ENCODE measurements at places on chromosomes 5 and 9.

GRCh38 chr5:11504065-11504885 is 400.0 kb downstream of the CTNND2 start:
- no peak for DNase-seq

- no peak for DNase-seq
Measured at GRCh38 chr5:10275460-10275859, 25.4 kb downstream of the CCT5 start.

DNA sequence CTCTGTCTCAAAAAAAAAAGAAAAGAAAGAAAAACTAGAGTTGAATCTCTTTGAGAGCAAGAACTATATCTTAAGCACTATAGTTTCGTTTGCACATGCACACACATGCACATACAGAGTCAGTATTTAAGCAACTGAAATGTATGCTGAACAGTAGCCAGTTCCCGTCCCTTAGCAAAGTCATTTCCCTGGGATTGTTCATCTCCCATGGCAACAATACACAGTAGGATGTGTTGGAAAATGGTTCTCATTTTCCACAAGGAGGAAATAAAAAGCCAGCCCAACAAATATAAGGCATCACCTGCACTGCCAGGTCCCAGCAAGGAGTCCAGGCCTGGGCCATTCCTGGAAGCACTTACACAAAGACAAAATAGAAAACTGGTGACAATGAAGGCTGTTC is 4.2 kb upstream of the ZNF346 start:
- no peak for DNase-seq

DNA sequence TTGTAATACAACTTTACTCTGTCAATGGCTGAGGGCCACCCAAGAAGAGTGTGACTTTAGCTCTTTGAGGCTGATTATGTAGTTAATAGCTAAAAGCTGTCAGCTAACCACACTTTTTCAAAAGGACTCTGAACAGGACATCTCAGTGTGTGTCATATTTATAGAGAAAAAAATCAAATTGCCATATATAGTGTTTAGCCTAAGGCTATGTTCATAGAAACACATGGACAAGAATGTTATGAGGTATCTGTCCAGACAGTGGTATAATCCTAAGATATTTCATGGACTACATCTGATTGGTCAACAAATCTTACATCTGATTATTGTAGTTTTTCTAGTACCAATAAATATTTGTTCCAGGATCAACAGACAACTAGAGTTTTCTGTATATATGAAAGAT is 42.1 kb upstream of the CDH18 start:
- DNase-seq: no peak

DNA sequence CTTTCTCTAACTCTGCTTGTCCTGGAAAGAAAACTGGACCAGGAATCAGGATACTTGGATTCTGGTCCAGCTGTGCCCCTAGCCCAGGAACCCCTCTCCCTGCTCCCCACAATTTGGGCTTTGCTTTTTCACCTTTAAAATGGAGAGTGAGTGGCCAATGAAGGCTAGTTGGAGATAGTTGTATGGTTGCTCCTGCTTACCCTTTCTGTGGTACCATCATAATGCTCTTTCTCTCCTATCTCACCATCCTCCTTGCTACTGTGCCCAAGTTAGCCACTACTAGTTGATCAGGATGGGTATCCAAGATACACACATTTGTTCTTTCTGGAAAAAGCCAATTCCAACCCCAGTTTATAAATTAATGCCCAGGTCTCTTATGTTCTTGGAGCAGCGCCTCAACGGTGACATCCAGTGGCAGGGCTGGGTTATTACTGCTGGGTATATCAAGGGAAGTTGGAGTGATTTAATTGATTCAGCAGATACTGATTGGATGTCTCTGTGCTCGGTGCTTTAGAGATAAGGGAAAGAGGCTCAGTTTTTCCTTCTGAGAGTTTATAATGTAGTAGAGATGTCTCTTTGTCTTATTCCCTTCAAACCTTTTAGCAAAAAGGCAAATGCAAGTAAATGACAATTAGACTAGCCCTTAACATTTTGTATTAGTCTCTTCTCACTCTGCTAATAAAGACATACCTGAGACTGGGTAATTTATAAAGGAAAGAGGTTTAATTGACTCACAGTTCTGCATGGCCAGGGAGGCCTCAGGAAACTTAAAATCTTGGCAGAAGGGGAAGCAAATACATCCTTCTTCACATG is 38.5 kb downstream of the FAXDC2 start:
- peak; percentile 48 for DNase-seq

DNA sequence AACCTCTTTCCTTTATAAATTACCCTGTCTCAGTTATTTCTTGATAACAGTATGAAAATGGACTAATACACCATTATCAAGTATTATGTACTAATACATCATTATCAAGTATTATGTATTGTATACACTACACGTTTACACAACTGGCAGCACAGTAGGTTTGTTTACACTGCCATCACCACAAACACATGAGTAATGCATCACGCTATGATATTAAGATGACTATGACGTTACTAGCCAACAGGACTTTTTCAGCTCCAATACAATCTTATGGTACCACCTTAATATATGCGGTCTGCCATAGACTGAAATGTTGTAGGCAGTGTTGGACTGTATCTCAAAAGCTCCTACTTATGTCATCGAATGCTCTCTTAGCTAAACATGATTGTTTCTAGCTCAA is 28.2 kb downstream of the PRELID2 start:
- no peak for DNase-seq

DNA sequence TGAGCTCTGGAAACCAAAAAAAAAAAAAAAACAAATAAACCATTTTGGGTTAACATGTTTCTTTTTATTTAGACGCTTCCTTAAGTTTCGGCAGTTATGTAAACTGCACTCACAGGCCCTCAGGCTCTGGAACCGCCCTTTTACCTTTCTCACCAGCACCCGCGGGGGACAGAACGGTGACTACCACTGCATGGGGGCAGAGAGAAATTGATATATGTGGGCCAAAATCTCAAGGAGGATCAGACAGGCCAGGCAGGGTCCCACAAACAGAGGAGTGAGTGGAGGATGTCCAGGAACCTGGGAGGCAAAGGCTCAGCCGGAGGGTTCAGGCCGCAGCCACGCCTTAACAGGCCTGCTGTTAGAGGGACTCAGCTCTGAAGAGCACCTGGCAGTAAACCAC is 54.4 kb downstream of the IRX2 start:
- DNase-seq: no peak

DNA sequence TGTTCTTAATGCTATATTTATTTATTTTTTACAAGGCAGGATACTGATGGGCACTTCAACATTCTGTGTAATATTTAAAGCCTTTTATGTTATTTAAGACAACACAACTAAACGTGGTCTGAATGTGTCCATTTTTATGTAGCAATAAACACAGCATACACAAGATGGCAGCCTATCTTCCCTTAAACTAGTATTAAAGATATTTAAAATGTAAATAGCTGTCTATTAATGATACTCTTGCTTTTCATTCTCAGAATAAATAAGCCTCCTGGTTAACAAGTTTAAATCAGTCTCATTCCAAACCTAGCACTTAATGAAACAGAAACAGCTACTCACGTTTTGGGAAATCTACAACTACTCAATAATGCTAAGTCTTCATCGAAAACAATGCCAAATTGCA is 315.7 kb downstream of the MCTP1 start:
- DNase-seq: no peak

GRCh38 chr5:151150471-151151262 is 6.9 kb downstream of the ANXA6 start:
- DNase-seq: peak; percentile 54

- DNase-seq: peak; percentile 68
Measured at GRCh38 chr9:133285252-133285775, 10.3 kb upstream of the ABO start.

GRCh38 chr9:129549684-129550083 is 71.2 kb downstream of the C9orf50 start:
- no peak for DNase-seq

- no peak for DNase-seq
Measured at GRCh38 chr9:93265972-93266371, 82.0 kb downstream of the WNK2 start.

- no peak for DNase-seq
Measured at GRCh38 chr5:435961-436640, 6.9 kb upstream of the EXOC3 start.

DNA sequence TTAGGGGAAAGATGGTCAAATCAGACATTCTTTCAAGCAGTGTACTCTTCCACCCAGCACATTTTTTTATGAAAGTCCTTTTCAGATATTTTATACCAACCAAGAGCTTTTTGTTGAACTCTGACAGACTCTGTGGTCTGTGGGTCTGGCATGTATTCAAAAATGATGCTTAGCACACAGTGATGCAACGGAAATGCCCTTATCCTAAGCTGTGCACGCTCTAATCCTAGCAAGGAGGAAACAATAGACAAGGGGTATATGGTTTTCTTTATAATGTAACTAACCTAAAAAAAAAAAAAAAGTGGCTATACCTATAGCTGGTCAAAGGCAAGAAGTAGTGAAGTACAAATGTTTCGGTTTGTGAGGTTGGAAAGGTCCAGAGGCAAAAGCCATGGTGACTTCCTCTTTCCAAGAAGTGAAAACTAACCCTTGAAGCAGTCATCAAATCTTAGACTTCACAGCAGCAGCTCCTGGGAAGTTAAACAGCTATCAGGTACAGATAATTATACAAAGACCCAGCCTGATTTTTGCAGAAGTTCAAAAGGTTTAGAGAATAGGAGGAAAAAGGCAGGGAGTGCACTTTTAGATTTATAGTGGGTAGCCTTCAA is 82.5 kb downstream of the SEMA6A start:
- DNase-seq: no peak

GRCh38 chr5:137470111-137470920 is 28.8 kb downstream of the SPOCK1 start:
- DNase-seq: no peak

- DNase-seq: no peak
Measured at GRCh38 chr9:133874060-133874657, 118.0 kb downstream of the VAV2 start.

DNA sequence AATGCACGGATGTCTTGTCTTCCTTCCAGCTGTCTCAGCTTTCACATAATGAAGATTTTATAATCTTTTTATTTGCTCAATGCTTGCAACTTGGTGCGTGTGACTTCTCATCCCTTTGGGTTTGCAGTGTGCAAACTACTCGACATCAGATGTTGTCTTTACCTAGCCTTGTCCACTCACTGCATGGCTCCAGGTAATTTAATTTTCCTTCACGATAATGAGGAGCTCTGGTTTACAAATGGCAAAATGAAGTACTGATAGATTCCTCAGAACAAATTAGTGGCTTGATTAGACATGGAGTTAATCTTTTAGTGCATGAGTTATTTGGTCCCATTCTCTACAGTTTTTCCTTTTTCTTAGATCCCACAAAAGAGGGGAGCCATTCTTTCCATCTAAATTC is 603.0 kb downstream of the CCDC171 start:
- DNase-seq: no peak

DNA sequence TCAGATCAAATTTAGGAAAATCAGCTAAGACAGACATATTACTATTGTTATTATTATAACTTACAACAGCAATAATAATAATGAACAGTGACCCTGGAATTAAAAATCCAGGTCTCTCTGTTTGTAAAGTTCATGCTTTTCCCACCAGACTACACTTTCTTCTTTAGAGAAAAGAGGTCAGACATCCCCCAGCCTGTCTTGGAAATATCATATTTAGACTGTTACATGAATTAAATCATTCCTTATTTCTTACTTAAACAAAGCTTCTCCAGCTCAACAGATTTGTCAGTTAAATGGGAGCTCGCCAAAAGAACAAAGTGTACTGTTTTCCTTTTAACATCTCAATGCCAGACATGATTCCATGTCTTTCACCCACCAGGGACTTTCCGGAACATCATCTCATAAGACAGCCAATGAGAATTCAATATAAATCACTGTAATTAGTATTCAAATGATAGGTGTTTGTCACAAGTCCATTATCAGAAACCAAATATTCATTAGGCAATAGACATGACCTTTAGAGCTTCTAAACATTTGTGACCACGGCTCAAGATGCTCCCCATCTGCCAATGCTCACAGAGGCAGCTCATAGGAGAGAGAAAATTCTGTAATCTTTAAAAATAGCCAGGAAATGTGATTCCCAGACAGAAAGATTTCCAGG is 351.9 kb downstream of the ENC1 start:
- DNase-seq: no peak

DNA sequence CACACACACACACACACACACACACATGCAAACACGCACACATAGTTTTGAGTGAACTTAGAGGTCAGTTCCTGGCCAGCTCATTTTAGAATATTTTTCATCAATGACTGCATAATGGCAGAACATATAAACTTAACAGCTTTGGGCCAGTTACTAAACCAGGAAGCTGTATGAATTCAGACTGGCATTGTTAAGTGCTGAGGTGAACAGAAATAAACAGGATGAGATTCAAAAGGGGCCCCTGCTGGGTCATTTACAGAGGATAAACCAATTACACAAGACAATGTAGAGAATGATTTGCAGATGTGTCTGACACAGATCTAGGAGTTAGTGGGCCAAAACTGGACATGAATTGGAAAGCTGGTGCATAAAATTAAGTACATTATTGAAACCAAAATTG is 44.6 kb downstream of the MARCHF11 start:
- no peak for DNase-seq

GRCh38 chr9:33813712-33814641 is 3.0 kb upstream of the UBE2R2 start:
- peak; percentile 14 for DNase-seq

GRCh38 chr5:63953217-63953616 is 9.0 kb downstream of the HTR1A start:
- no peak for DNase-seq

DNA sequence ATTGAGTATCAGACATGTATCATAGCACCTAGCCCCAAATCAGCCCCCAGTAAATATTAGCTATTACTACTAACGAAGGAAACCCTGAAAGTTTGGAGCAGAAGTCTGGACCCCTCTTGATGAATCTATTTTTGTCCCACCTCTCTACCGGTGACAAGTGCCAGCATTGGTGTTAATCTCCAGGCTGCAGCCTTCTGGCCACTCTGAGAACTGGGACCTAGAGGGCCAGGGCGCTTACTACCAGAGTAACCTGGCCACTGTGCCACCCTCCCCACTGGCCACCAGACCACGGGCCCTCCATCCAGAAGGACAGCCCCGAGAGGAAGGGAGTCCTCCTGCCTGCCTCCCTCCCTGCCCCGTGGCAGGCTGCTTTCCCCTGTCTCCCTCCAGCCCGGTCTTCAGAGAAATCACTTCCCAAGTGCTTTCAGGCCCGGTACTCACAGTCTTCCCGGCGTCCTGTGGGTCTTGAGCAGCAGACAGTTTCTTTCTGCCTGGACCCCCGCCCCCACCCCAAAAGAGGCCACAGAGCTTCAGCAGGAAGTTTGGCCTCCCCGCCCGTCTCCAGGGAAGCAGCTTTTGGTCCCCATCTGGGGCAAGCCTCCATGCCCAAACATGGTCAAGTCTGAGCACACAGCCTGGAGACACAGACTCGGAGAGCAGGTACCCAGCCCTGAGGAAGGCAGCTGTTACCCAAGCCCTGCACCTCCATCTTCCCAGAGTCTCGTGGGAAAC is at the start of gene KCNMB1:
Gene KCNMB1, minus strand, starts transcription at position 550 of the 732 bp plus-strand sequence. CDS start 3,920 bp downstream, outside the sequence.
- DNase-seq: no peak

GRCh38 chr5:148806520-148806931 is 19.9 kb upstream of the ADRB2 start:
- no peak for DNase-seq

All from left colon (tissue), 2 donors.